Adrenal gland (tissue), 19 donors: ENCODE measurements at places on chromosomes 13 and 19.

- no peak for DNase-seq
Observed at GRCh38 chr19:29550896-29551295, 25.1 kb downstream of the VSTM2B start.

DNA sequence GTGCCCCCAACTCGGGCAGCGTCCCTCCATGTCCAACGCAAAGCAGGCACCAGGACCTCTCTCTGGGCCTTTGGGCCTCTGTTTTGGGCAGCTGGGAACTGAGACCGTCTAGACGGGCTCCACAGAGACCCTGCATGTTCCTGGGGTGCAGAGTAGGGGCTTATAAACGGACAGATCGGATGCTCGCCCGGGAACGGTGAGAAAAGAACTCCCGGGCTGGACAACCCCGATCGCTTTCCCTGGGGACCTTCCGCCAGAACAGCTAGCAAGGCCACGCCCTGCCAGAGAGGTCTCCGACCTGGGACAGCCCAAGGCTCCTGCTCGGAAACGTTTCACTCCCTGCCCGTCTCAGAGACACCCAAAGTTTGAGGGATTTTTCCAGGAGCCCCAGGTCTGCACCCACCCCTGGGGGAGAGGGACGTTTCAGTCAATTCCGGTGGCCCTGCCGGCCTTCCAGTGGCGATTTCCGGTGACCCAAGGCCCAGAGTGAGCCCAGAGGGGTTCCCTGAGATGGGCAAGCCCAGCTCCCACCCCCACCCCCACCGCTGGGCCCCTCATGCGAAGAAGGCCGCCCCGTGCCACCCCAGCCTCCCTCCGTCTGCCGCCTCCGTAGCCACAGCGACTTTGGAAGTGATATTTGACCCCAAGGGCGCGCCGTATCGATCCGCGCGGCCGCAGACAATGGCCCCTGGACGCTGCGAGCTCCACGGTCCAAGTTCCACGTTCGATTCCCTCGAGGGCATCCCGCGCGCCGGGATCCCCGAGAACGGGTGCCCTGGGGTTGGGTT, 1.7 kb downstream of the NR2F6 start:
- DNase-seq, result peak; percentile 80

GRCh38 chr13:23558675-23559536, 11.3 kb upstream of the TNFRSF19 start:
- DNase-seq, result peak; percentile 65

DNA sequence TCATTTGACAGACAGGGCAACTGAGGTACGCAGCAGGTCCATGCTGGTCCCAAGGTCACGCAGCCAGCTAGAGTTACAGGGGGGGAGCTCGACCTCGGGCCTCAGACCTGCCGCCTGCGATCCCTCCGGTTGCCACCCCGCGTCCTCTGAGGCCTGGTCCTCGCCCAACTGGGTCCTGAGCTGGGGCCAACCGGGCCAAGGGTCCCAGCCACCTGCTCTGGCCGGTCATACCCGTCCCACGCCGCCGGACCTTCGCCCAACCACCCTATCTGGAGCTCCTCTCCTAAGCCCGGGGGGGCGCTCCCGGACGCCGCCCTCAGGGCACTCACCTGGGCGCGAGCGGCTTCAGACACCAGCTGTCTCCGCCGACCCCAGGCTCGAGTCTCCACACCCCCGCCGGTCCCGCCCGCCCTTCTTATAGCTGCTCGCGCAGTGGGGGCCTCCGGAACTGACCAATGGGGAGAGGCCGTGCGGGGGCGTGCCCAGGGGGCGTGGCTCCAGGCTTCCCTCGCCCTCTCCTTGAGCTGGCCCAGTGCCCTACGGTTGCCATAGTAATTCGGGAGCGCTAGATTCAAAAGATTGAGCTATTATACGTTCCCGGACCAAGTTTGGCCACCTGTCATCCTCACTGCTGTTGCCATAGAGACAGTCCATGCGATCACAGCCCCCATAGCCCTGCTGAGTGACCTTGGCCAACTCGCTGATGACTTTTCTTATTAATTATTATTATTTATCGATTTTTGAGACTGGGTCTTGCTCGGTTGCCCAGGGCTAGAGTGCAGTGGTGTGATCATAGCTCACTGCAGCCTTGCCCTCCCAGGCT, at the start of gene PLIN5:
Gene PLIN5 (minus strand): TSS at position 389 of the 823 bp plus-strand sequence. CDS start 1,150 bp downstream, outside the sequence.
- DNase-seq, result peak; percentile 85

- DNase-seq, result no peak
Observed at GRCh38 chr19:18257503-18258470, 16.5 kb downstream of the IQCN start.

DNA sequence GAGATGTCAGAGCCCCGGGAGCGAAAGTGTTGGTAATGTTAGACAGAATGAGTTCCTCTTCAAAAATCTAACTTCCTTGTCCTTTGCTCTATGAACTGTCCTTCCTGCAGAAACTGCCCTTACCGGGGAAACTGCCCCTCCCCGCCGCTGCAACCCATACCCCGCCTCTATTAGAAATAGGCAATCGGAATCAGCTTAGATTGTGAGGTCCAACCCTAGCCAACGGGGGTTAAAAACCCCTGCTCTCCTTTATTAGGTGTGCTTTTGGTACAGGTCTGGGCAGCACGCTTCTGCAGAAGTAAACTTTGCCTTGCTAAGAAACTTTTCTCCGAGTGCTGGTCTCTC, 11.5 kb upstream of the CAPNS1 start:
- no peak for DNase-seq

DNA sequence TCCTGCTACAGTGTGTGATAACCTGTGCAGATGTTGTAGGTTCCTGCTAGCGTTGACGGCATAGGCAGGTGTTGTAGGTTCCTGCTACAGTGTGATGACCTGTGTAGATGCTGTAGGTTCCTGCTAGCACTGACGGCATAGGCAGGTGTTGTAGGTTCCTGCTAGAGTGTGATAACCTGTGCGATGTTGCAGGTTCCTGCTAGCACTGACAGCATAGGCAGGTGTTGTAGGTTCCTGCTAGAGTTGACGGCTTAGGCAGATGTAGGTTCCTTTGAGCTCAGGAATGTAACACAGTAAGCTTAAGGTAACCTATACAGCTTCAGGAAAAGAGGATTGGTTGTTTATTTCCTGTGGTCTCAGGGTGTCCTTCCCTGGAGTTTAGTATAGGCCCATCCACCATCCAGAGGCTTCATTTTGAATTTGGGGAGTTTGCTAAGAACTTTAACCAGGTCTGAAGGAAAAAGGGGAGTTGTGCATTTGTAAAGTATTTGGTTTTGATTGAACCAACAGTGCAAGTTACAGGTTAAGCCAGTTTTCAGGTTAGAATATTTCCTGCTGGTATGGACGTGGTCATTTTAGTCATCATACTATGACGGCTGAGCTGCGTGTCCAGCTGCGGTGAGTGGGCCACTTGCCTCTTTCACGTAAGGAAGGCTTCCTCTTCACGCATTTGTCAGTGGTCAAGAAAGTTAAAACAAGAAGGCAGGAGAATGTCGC, 53.8 kb downstream of the ATP11A start:
- no peak for DNase-seq

GRCh38 chr19:2421581-2422306, 5.6 kb downstream of the TIMM13 start:
- DNase-seq, result no peak

DNA sequence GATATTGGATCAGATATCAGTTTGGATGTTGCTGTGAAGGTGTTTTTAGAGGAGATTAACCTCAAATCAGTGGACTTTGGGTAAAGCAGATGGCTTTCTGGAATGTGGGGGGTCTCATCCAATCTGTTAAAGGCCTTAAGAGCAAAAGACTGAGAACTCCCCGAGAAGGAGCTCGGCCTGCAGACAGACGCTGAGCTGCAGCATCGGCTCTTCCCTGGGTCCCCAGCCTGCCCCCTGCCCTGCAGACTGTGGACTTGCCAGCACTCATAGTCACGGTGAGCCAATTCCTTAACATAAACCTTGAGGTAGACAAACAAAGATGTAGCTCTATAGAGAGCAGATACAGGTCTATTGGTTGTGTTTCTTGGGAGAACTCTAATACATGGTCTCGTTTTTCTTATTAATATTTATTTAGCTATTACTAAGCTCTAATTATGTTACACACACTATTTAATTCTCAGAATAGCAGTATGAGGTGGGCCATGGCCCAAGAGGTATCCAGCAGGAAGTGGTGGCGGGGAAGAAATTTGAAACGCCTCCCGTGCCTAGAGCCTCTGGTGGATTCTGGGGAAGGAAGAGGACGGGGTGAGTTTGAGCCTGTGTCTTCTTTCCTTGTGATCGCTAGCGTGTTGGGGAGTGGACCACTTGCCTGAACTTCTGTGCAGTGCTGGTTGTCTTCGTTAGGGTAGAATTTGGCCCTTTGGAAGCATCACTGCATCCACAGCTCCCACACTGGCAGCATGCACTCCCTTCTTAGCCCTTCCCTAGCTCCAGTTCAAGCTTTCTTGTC, 305.3 kb downstream of the TEX29 start:
- DNase-seq, result no peak

DNA sequence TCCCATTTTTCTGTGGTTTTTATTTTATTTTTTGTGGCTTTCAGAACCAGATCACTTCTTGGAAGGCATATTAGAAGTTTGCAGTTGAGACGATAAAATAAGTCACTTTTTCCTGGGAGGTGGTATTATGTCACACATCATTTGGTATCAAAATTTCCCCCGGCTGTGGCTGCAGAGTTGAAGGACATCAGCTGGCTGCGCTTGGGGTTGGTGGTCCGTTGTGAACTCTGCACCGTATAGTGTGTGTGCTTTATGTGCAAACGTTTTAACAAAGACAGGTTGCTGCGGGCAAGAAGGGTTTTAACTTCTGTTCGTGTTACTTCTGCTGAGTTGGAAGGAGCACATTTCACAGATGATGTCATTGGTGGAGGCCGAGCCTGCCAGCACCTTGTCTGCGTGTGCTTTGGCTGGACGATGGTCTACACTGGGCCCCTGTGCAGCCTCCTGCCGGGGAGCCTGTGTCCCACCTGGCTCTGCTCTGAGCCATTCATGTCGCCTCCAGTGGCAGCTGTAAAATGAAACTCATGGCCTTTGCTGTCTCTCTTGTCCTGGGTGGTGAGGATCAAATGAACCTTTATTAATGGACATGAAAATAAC, 9.6 kb downstream of the ATP11A start:
- DNase-seq, result no peak

- no peak for DNase-seq
Observed at GRCh38 chr19:18013210-18014111, 5.5 kb downstream of the ARRDC2 start.

- DNase-seq, result peak; percentile 33
Observed at GRCh38 chr19:38433268-38433733, at the start of gene RYR1. TSS of gene RYR1 (plus strand) at chr19:38433691. CDS start at chr19:38433830, 139 bp downstream.

DNA sequence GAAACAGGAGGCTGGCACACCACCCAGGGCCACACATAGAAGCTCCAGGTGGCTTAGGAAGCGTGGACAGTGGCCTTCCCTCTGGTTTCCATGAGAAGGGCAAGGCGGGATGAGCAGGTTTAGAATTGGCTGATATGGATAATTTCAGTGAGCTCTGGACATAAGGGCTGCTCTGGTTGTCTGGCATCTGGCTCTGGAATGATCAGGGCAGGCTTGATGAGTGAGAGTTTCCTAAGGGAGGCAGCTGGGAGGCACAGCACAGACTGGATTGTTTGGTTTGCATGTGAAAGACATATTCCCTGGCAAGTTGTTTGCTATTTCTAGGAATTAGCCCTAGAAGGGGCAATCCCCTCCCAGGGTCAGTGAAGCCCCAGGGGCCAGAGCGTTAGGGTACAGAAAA, 129.5 kb downstream of the ATP8A2 start:
- DNase-seq, result no peak

- no peak for DNase-seq
Observed at GRCh38 chr19:16367261-16367683, 42.6 kb downstream of the KLF2 start.

GRCh38 chr19:32876919-32877285, 7.3 kb upstream of the SLC7A9 start:
- DNase-seq, result peak; percentile 30

DNA sequence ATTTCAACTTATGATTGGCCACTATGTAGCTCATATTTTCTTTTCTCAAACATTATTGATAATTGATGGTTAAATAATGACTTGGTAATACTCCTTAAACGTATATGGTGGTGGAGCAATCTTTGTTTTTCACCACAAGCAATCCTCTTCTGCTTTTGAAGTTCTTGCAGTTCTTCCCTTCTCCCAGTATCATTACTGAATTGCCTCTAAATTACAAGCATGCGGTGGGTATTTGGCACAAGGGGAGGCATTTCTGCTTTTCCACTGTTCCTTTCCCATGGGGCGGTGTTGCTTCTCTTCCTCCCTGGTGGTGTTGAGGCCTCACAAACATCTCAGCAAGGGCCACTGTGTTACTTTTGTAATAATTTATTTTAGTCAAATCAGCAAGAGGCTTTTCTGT, 234.4 kb upstream of the RXFP2 start:
- DNase-seq, result no peak

GRCh38 chr13:25462301-25463125, 90.7 kb downstream of the ATP8A2 start:
- no peak for DNase-seq

DNA sequence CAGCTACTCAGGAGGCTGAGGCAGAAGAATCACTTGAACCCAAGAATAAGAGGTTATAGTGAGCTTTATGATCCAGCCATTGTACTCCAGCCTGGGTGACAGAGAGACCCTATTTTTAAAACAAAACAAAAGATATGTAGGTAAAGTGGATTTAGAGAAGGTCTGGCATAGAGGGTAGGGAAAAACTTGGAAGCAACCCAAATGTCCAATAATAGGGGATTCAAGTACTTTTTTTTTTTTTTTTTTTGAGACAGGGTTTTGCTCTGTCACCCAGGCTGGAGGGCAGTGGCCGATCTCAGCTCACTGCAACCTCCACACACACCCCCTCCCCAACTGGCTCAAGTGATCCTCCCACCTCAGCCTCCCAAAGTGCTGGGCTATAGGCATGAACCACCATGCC, 5.8 kb upstream of the PAK4 start:
- DNase-seq, result no peak

DNA sequence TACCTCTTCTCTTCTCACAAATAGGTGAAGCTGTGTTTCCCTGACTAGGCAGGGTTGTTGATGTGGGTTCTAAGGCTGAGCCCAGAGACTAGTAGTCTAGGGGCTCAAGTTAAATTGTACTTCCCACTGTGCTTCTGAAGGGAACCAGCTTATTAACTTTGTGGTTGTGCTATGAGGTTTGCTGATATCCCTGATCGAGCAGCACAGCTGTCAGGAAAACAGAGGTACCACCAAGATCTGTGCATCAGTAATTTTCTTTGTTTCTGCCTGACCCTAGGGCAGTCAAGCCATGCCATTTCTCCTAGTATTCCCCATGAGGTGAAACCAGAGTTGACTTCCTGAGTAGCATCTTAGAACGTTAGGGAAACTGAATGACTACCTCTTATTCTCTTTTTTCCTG, 853.8 kb upstream of the MIR17HG start:
- no peak for DNase-seq
